ENCODE measurements at places on chromosomes 16 and 17. TPM values are rescaled to one million over a fixed set of nuclear protein-coding genes. Genes with fewer than 3 reads are reported as not detected.

DNA sequence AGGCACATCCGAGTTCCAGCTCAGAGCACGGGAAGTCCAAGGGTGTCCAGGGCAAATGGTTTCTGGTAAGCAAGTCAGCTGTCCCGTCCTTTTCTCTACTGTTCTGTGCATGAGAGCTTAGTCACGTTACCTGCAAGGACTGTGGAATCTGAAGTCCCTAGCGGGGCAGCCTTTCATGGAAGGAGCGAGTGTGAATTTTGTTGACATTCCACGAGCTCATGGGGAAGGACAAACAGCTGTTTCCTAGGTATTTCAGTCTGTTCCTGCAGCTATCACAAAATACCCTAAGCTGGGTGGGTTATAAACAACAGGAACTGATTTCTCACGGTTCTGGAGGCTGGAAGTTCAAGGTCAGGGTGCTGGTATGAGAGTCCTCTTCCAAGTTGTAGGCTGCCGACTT lies 109.2 kb downstream of the SDR42E1 start:
- no peak for DNase-seq

DNA sequence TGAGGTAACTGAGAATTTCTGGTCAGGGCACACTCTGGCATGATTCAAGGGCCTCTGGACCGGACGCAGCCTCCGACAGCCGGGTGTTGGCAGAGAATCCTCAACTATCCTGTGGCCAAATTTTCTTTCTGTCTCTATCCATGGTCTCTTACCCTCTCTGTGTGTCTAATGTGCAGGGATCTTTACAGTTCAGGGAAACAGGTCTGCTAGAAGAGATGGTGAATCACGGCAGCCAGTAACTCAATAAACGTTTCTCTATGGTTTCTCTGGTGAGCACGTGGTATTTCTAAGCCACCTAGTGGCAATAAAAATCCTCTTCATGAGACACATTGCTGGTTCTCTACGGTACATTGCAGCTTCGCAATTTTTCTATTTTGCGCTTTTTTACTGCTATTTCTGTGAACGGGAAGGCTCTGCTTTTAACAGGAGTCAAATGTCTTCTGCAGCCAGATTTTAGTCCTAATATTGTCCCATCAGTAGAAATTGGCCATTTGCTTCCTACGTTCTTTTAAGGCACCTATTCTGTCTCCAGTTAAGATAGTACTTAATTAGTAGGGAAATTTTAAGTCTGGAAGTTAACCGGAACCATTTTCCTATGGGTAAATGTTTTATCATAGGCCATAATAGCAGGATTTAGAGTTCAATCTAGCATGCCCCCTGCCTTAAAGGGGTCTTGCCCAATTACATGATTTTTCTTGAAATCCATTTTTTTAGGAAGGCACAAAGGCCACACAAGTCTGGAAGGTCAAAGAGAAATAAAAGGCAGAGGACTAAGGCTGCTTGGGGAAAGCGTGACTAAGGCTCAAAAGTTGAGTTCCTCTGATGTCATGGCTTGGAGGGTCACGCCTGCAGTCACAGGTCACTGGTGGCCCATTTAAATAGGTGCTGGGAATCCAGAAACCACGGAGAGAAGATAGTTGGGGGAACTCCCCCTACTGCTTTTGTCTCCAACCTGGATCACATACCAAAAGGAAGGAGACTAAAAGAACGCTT lies 31.5 kb downstream of the QPRT start:
- DNase-seq, result no peak

DNA sequence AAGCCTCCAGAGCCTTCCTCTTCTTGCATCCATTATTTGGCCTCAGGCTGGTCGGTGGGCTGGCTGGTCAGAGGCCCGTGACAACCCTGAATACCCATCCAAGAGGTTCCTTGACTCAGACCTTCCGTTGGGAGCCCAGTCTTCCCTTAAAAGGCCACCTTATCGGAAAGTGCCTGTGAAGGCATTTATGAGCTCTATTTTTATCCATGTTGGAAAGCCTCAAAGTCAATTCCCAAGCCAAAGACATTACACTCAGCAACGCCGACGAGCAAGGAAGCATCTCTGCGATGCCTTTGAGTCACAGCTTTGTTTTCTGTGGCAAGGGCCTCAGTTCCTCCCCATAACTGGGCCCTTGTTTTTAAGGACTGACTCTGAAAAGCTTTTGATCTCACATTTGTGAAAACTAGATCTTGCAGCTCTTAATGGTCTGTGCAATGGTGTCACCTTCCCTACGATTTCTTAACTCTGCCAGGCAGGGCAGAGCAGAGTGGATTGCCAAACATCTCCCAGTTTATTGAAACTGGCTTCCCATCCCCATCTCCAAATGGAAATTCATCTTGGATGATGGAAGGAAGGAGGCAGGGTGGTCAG lies 13.3 kb upstream of the SPOP start:
- DNase-seq, result no peak

- DNase-seq, result no peak
Observed at GRCh38 chr17:3990386-3991127, 26.3 kb upstream of the ATP2A3 start.

Gene C17orf107
- total RNA-seq, result not detected

Gene WFDC1
- total RNA-seq, result 0.76 TPM

Gene CXCL16
- 3.4 TPM for total RNA-seq

Gene PRSS33
- total RNA-seq, result not detected
